ENCODE measurements at places on chromosomes 7 and 10.

DNA sequence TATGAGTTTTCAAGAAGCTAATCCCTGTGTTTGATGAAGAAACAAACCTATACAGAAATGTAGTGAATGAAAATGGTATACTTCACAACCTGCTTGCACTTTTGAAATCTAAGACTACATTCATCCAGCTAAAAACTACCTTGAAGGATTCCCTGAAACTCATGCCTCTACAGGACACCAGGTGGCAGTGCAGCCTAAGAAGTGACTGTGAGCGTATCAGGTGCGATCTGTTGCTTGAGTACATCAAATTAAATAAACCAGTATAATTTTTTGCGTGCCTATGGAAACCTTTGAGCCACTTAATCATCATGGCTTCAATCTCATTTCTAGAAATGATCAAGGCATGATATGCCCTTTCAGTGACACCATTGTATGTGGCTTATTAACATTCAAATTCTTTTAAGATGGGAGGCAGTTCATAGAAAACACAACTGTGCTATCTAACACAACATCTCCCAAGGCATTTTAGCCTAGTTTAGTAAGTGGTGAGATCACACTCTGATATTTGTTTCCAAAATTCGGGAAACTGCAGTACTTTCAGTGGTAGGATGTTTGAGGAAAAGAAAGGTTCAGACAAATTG lies 57.4 kb downstream of the PPP1R17 start:
- DNase-seq = no peak

GRCh38 chr10:102859911-102860310 lies 5.9 kb downstream of the BORCS7 start:
- DNase-seq = no peak

- DNase-seq = no peak
Observed at GRCh38 chr10:66180581-66181318, 745.1 kb upstream of the LRRTM3 start.

GRCh38 chr7:94871132-94871531 lies 36.3 kb upstream of the PPP1R9A start:
- DNase-seq = no peak

- no peak for DNase-seq
Observed at GRCh38 chr7:75565132-75565837, 73.2 kb downstream of the SPDYE5 start.

- DNase-seq = no peak
Observed at GRCh38 chr7:136677471-136678365, 190.7 kb upstream of the CHRM2 start.

GRCh38 chr10:96586419-96587263 lies at the start of gene TM9SF3:
Gene TM9SF3 (minus strand): TSS chr10:96587012. CDS start chr10:96586835, 177 bp downstream.
- peak; percentile 90 for DNase-seq

DNA sequence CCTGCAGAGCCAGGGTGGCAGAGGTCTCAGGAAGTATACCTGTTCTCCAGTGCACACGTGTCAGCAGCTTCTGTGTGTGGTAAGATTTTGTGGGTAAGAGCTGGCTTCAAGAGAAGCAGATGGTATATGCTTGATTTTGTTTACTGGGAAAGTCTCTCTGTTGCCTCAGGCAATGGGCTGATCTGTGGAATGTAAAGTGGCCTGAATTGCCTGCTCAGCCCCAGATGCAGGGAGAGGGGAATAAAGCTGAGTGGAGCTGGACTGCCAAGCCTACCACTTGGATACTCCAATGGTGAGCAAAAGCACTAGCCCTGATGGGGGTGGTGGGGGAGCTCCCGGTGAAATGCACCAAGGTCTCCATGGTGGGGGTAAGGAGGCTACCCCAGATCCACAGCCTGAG lies 156.1 kb downstream of the WDR11 start:
- DNase-seq = no peak

DNA sequence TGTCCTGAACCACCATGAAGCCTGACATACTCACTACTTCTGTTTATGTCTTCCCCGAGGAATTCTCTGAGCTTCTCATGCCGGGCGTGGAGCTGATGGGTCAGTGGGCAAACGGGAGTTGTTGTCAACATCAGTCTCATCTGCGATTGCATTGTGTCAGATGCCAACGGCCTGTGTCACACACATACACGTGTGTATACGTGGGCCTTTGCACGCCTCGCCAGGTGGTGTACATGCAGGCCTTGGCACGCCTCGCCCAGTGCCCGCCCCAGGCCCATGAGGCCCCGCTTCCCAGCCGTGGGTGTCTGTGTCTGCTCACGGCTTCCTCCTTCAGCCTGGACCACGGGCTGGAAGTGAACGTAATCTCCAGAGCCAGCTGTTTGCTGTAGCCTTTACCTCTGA lies 7.5 kb upstream of the CSGALNACT2 start:
- no peak for DNase-seq

GRCh38 chr10:42954766-42955492 lies 121.9 kb upstream of the RET start:
- no peak for DNase-seq

DNA sequence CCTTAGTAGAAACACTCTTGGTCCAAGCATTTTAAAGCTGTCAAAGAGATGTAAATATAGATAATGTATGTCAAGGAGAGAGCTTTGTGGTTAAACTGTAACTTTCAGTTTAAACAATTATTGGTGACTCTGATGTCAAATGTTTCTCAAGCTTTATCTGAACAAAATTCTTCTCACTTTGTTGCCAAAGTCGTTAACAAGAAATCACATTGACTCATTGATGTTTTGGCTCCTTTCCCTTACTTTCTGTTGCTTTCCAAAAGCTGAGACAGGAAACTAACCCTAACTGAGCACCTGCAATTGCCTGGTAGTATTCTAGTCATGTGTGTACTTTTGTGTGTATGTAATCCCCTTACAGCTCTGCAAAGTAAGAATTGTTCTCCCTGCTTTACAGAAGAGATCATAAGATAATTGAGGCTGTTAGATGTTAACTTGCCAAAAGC lies 108.5 kb downstream of the CFTR start:
- DNase-seq = no peak

- no peak for DNase-seq
Observed at GRCh38 chr7:22566592-22566991, 66.6 kb upstream of the STEAP1B start.

- no peak for DNase-seq
Observed at GRCh38 chr10:101827919-101828600, 9.8 kb upstream of the OGA start.

- DNase-seq = no peak
Observed at GRCh38 chr7:75639886-75640190, 98.9 kb downstream of the HIP1 start.

DNA sequence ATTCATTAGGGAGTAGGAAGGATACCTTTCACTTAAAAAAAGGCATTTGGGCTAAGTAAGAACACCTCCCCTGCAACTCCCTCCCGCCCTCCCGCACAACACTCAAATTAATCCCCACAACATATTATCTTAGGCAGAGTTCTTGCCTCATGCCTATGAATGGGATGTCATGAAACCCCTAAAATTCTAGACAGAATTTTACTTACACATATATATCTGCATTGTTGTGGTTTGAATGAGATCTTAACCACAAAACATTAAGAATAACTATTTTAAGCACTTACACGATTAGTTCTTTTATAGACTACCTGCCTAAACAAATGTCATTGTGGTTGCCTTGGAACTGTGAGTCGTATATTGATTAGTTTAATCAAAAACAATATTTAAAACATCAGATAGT lies 4.5 kb upstream of the ITGB1 start:
- no peak for DNase-seq

DNA sequence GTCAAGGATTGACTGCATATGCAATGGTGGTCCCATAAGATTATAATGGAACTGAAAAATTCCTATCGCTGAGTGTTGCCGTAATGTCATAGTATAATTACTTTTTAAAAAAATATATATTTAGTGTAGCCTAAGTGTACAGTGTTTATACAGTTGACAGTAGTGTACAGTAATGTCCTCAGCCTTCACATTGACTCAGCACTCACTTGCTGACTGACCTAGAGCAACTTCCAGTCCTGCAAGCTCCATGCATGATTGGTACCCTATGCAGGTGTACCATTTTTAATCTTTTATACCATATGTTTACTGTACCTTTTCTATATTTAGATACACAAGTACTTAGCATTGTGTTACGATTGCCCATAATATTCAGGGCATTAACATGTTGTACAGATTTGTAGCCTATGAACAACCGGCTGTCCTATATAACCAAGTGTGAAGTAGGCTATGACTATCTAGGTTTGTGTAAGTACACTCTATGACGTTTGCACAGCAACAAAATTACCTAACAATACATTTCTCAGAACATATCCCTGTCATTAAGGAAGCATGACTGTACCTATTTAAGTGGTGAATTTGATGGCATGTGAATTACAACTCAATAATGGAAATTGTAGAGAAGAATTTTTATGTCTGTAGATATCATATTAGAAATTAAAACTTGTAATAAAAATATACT lies 40.9 kb downstream of the CCNY start:
- DNase-seq = no peak

- DNase-seq = no peak
Observed at GRCh38 chr10:47310090-47310505, 10.1 kb downstream of the GDF10 start.

GRCh38 chr10:48333856-48334255 lies 27.4 kb downstream of the MAPK8 start:
- DNase-seq = no peak

DNA sequence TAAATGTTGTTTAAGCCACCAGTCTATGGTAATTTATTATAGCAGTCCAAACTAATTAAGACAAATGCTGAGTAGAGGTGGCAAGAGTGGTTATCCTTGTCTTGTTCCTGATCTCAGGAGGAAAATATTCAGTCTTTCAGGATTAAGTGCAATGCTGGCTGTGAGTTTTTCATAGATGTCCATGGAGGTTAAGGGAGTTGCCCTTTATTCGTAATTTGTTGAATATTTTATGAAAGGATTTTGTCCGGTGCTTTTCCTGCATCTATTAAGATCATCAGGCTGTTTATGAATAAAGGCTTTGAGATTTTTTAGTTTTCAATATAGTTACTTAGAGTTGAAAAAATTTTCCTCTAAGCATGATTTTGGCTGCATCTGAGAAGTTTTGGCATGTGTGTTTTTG lies 182.2 kb downstream of the SPAG6 start:
- DNase-seq = no peak

- DNase-seq = no peak
Observed at GRCh38 chr7:66602159-66602558, 26.5 kb upstream of the KCTD7 start.
